ENCODE measurements at places on chromosomes 6 and 20.

- H3K27me3 ChIP-seq: no peaks in the 10 kb centered on the region
- H3K36me3 ChIP-seq: peaks cover 9% of the 10 kb centered on the region
- H3K4me3 ChIP-seq: peak overlapping the region; percentile 86
These were observed 715 bp downstream of the PSMF1 start for GRCh38 chr20:1119128-1119505.

DNA sequence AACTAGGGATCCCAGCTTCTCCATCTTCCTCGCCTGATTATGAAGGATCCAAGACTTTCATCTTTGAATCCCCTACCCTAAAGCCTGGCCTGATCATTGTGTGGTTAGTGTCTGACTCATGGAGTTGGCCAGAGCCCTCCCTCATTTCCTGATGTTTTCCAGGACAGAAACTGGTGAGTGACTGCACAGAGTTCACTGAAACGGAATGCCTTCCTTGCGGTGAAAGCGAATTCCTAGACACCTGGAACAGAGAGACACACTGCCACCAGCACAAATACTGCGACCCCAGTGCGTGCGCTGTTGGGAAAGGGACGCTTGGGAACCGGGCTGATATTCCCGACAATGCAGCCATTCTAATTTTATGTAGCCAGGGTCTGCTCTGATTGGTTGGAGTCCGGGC, 4.0 kb downstream of the CD40 start:
- H3K4me1 ChIP-seq: peaks cover 23% of the 10 kb centered on the region
- no peaks in the 10 kb centered on the region for H3K27me3 ChIP-seq
- no peak overlapping the region for H3K4me3 ChIP-seq
- no peak overlapping the region for H3K27ac ChIP-seq
- DNase-seq: no peak

GRCh38 chr6:23522792-23523547, 603.0 kb upstream of the NRSN1 start:
- no peaks in the 10 kb centered on the region for H3K4me1 ChIP-seq
- H3K4me3 ChIP-seq: no peak overlapping the region
- no peaks in the 10 kb centered on the region for H3K36me3 ChIP-seq

GRCh38 chr6:138671351-138671750, 102.2 kb upstream of the CCDC28A start:
- H3K36me3 ChIP-seq: no peaks in the 10 kb centered on the region
- H3K4me3 ChIP-seq: no peak overlapping the region
- no peaks in the 10 kb centered on the region for H3K27me3 ChIP-seq
- no peak overlapping the region for H3K27ac ChIP-seq
- no peak for DNase-seq
- H3K4me1 ChIP-seq: no peaks in the 10 kb centered on the region

GRCh38 chr20:9919271-9920014, 80.6 kb upstream of the PAK5 start:
- H3K27ac ChIP-seq: no peak overlapping the region
- H3K4me1 ChIP-seq: no peaks in the 10 kb centered on the region
- no peak overlapping the region for H3K4me3 ChIP-seq

DNA sequence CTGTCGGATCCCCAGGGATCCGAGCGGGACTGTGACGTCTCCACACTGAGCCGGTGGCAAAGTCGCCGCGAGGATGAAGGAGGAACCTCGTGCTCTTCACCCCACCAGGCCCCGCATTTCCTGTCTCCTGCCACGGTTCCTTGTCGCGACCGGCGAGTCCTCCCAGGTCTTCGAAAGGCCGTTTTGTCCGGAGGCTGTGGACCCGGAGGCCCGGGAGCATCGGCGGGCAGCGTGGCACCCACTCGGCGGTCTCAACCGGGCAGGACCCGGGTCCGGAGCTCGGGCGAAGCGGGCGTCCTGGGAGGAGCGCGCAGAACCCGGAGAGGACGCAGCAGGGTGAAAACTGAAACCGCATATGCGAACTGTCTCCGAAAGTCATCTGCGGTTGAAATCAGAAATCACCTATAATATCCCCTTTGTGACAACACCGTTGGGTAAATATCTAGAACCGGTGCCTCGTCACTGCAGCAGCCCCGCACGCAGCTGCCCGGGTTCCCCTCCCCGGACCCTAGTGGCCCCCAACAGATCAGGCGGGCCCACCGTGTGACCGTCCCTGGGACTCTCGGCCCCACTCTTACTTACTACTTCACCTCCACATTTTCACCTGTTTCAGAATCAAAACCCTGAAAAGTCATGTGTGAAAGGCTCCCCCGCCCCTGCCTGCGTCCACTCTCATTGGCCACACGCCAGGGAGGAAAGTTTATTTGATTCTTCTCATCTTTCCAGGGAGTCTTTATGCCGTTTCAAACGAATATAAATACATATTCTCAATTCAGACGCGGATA, 3.1 kb upstream of the ULBP2 start:
- no peak overlapping the region for H3K27ac ChIP-seq
- H3K4me1 ChIP-seq: peaks cover 38% of the 10 kb centered on the region
- H3K4me3 ChIP-seq: peak overlapping the region; percentile 28
- peak; percentile 62 for DNase-seq

DNA sequence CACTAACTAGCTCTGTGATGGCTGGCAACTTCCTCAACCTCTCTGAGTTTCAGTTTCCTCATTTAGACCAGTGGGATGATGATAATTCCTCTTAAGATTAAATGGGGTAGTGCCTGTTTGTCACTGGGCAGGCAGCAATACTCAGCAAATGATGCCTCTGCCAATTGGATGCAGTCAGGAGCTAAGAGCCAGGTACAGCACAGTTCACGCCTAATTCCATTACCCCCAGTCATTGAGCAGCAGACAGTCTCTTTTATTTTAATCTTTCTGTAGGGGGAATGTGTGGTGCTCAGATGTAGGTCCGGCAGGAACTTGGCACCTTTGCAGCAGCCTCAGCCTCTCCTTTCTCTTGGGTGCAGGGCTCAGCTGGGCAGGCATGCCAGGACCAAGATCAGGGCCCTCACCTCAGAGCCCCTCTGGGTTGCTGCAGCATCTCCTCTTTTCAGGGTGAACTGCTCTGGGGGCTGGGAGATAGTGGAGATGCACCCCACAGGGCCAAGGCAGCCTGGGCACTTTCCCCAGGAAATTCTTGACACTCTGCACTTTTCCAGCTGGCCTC, 243.8 kb downstream of the LRFN2 start:
- DNase-seq: no peak
- no peak overlapping the region for H3K4me3 ChIP-seq
- no peaks in the 10 kb centered on the region for H3K4me1 ChIP-seq
- no peak overlapping the region for H3K27ac ChIP-seq
- H3K27me3 ChIP-seq: no peaks in the 10 kb centered on the region

- no peaks in the 10 kb centered on the region for H3K27me3 ChIP-seq
- peaks cover 5% of the 10 kb centered on the region for H3K36me3 ChIP-seq
- DNase-seq: no peak
- no peak overlapping the region for H3K4me3 ChIP-seq
These were observed 50.0 kb downstream of the PHF20 start for GRCh38 chr20:35821807-35822242.

DNA sequence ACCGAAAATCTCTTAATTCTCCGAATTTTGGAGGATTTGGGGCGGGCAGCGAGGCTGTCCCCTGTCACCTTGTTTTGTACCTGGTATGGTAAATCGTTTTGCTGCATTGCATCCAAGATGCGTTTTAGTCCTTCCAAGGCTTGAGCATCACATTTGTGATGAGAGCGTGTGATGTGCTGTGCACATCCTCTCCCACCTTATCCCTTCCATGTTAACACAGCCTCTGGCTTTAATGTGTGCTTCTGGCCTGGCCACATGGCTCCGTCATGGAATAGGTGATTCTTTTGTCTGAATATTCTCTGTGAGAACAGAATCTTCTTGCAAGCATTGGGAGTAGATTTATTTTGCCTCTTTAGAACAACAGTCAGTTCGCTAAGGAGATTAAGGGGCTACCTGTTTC, 763 bp downstream of the TMEM14A start:
- no peaks in the 10 kb centered on the region for H3K36me3 ChIP-seq
- peaks cover 16% of the 10 kb centered on the region for H3K4me1 ChIP-seq
- H3K27ac ChIP-seq: no peak overlapping the region
- H3K27me3 ChIP-seq: no peaks in the 10 kb centered on the region
- H3K4me3 ChIP-seq: no peak overlapping the region

DNA sequence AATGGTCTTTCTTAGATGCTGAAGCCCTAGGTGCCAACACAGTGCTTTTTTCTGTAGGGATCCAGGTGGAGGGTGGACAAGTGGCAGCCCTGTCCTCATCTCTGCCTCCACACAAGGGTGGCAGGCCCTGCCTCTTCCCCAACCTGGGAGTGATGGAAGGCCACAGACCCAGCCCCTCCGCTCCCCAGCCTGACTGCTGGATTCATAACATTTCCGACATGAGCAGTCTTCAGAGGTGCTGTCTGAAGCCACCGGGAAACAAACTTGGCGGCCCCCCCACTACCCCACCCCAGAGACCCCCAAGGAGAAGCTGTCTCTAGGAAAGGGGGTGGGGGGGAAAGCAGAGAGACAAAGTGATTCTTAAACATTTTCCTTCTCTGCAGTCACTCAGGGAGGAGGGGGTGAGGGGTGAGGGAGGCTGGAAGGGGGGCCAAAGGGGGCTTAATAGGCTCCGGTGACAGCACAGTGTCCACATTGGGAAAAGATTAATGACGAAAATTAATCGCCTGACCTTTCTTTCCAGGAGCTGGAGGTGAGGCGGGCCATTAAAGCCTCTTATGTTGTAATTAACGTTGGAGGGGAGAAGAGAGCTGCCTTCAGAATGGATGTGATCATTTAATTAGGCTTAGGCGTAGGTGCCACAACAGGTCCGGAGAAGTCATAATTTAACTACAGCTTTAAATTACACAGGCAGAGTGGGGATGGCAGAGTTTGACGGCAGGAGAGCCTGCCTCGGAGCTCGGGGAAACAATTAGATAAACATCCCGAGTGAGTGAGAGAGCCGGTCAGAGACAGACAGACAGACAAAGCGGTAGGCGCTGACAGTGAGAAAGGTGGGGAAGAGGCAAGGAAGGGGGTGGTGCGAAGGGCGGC, 76.8 kb upstream of the FOXP4 start:
- H3K4me3 ChIP-seq: no peak overlapping the region
- no peaks in the 10 kb centered on the region for H3K36me3 ChIP-seq
- no peak for DNase-seq

- H3K36me3 ChIP-seq: no peaks in the 10 kb centered on the region
- no peak for DNase-seq
- no peak overlapping the region for H3K27ac ChIP-seq
These were observed 223.6 kb upstream of the PREP start for GRCh38 chr6:105626295-105627158.

DNA sequence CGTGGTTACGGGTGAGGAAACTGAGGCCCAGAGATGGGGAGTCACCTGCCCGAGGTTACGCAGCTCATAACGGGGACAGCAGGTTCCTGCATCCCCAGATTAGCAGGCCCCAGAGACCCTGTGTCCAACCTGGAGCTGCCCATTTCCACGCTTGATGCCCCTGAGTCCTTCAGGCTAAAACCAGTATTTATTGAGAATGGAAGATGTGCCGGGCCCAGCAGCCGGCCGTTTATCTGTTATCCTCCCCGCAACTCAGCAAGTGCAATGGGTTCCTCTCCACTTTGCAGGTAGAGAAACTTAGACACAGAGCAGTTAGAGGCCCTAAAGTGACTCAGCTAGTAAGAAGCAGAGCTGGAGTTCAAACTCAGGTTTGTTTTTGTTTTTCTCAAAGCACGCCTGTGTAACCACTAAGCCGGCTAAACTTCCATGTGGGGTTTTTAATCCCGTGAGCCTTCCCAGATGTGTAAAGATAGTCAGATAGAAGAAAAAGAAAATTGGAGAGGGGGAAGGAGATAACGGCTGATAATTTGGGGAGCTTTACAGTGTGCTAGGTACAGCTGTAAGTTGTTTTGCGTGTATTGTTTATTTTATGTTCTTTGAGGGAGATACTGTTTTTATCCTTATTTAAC, 775 bp downstream of the PFDN4 start:
- DNase-seq: no peak
- H3K27ac ChIP-seq: no peak overlapping the region
- no peaks in the 10 kb centered on the region for H3K36me3 ChIP-seq

DNA sequence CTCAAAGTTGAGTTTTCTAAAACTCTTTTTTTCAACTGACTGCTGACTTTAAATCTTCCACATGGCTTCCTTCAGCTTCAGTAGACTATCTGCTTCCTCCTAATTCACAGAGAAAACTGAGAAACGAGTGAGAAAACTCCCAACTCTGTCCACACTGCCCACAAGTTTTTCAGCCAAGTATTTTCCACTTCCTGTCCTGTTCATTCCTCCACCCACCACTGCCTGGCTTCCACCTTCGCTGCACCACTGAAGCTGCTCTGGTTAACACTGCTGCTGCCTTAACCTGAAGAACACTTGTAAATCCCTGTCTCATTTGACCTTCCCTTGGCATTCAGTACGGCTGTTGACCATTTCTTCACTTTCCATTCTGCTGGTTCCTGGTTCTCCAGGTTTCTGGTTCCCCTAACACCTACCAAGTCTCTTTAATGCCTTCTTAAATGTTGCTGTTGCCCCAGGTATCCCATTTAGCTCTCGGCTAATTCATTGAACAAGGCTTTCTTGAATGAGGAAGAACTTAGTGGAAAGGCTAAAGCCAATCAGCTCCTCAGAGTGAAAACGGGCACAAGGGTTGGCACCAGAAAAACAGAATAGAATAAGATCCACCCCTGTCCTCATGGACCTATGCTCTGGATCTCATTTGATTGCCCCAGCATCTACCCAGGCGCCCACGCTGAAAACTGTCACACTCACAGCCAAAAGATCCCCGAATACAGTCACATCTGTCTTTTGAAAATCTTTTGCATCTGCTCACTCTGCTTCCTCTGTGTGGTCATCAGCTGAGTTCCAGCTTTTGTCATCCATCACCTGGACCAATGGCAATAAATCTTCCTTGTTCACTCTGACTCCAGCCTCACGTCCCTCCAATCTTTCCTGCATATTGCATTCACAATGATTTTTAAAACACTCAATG, 104.4 kb upstream of the TAB2 start:
- H3K36me3 ChIP-seq: no peaks in the 10 kb centered on the region
- DNase-seq: no peak
- H3K4me1 ChIP-seq: peaks cover 26% of the 10 kb centered on the region
- H3K4me3 ChIP-seq: no peak overlapping the region
- no peak overlapping the region for H3K27ac ChIP-seq
- no peaks in the 10 kb centered on the region for H3K27me3 ChIP-seq

Measured in natural killer cell (primary cell).